ENCODE measurements at places on chromosomes 3 and 15. TPM values are rescaled to one million over a fixed set of nuclear protein-coding genes. Genes with fewer than 3 reads are reported as not detected.

The NRG4 gene
- polyA plus RNA-seq = 4.2 TPM

The MYLK gene
- polyA plus RNA-seq = 162 TPM

GRCh38 chr3:140756240-140757016 lies 78.6 kb downstream of the TRIM42 start:
- no peak for DNase-seq

- DNase-seq = no peak
These were observed 80.0 kb upstream of the SPATA16 start for GRCh38 chr3:173221010-173221409.

DNA sequence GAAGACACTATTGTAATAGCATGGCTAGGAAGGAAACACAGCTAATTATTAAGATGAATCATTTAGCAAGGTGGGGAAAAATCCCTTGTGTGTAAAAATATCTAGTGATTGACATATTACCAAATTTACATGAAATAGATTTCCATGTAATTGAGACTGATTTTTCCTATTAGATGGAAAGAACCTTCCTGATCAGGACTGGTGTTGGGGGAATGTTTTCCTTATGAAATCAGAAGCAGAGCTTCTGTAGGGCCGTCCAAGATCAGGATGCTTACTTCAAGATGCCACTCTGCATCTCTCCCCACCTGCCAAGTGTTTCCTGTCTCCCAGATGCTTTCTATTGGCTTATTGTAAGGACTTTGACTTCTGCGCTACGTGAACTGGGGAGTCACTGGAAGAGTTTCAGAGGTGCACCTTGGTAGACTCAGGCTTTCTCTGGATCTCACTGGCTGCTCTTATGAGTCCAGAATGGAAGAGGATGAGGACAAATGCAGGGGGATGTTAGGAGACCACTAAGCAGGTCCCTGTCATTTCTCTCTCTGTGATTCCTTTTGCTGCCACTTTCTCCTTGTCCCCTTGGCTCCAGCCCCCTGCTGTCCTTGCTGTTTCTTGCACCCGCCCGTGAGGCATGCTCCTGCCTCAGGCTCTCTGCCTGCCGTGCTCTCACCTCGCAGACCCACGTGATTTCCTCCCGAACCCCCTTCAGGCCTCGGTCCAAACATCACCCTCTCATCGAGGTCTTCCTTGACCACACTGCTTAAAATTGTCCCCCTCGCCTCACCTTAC lies 30.1 kb downstream of the BTD start:
- DNase-seq = no peak

DNA sequence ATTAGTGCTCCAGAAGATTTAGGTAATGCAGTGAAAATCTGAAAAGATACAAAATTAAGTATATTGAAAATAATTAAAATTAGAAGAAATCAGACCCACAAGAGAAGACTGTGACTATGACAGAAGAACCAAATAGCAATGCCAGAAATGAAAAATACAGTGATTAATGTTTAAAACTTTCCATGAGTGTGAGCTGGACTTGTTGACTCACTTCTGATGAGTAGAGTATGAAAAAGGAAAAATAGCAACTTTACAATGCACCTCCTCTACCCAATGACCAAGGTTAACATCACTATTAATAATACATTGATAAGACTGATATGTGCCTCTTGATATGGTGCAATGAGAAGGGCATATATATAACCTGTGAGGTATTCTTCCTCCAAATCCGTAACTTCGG lies 39.3 kb upstream of the SLC22A13 start:
- no peak for DNase-seq

GRCh38 chr15:23912191-23912590 lies 225.1 kb upstream of the NDN start:
- DNase-seq = no peak

Measured in right renal pelvis (tissue), 4 donors.